Cortex of kidney (tissue), 1 donor: ENCODE measurements at places on chromosomes 6 and 20.

DNA sequence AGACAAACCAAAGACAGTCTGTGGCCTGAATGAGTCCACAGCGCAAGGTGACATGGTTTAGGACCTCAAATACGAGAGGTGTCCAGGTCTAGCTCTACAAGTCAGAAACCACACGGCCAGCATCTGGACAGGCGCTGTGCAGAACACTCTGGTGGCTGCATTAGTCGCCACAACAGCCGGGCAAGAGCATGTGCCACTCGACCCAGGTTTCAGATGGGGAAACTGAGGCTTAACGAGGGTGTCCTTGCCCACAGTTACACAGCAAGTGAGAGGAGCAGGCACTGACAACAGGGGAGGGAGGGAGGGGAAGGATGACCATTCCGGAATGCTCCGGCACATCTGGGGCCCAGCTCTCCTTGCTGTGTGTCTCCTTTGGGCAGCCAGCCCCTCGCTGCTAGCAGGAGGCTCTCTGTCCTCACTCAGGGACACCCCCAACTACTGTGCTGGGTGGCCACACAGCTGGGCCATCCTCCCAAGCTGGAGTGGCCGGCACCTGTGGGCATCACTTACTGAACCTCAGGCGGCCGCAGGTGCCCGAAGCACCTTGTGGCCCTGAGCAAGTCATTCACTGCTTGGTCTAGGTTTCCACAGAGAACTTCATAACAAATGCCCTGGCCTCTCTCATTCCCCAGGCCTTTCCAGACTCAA is 6.6 kb downstream of the DLL1 start:
- DNase-seq, result no peak

DNA sequence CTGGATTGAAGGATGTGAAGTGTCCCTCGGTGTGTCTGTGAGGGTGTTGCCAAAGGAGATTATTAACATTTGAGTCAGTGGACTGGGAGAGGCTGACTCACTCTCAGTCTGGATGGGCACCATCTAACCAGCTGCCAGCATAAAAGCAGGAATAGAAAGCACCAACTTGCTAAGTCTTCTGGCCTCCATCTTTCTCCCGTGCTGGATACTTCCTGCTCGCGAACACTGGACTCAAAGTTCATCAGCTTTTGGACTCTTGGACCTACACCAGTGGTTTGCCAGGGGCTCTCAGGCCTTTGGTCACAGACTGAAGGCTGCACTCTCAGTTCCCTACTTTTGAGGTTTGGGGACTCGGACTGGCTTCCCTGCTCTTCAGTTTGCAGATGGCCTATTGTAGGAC is 220.3 kb upstream of the LRFN2 start:
- no peak for DNase-seq

- DNase-seq, result no peak
Measured at GRCh38 chr6:126131246-126131645, 144.9 kb downstream of the TRMT11 start.

DNA sequence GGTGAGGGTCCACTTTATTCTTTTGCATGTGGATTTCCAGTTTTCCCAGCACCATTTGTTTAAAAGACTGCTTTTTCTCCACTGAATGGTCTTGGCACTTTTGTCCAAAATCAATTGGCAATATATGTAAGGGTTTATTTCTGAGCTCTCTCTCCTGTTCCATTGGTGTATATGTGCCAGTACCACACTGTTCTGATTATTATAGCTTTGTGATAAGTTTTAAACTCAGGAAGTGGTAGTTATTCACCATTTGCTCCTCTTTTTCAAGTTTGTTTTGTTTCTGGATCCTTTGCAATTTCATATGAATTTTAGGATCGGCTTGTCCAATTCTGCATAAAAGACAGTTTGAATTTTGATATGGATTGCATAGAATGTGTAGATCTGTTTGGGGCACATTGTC is 4.4 kb downstream of the ZGPAT start:
- no peak for DNase-seq

GRCh38 chr6:47152666-47153403 is 110.7 kb upstream of the ADGRF1 start:
- DNase-seq, result no peak

DNA sequence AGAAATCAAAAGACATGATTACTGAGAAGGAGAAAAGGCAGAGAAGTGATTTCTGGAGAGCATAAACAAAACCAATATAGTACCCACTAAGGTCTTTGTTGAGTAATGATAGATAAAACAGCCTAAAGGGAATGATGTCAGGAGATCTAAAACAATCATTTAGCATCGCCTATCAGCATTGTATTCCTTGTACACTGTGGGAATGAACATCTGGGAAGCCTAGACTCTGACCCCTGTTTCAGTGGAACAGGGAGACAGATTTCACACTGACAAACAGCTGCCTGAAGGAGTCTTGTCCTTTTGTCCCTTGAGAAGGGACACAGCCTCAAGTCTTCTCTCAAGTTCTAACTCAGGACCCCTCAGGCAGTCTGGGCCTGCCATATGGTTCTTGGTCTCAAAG is 1.7 kb downstream of the ASIP start:
- DNase-seq, result no peak

DNA sequence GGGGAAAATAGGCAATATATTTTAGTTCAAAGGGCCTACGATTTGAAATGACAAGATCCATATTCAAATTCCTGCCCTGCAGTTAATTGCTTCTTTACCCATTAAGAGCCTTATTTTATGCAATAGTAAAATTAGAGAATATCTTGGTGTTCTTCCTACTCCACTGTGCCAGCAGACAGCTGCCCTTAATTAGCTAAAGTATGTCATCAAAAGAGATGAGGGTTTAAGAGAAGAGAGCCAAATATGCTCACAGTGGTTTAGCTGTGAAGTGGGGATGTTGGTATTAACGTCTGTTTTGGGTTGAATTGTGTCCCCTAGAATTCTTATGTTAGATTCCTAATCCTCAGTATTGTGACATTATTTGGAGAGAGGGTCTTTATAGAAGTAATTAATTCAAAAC is 148.1 kb downstream of the MOXD1 start:
- DNase-seq, result no peak

DNA sequence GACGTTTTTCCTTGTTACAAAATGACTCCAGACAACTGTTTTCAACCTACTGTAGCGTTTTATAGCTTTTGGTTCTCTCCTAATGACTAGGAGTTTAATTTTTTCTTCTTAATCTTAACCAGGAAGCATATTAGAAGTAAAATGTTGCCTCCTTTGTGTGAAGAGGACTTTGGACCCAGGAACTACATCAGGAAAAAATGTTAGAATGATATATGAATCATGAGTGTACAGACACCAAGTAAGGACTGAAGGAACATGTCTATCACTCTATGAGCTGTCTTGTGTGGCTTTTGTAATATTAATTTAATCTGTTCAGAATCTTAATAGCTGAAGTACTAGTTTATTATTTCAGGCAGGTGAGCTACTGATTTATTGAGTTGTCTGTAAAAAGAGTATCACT is 71.0 kb upstream of the MARCKS start:
- DNase-seq, result no peak

DNA sequence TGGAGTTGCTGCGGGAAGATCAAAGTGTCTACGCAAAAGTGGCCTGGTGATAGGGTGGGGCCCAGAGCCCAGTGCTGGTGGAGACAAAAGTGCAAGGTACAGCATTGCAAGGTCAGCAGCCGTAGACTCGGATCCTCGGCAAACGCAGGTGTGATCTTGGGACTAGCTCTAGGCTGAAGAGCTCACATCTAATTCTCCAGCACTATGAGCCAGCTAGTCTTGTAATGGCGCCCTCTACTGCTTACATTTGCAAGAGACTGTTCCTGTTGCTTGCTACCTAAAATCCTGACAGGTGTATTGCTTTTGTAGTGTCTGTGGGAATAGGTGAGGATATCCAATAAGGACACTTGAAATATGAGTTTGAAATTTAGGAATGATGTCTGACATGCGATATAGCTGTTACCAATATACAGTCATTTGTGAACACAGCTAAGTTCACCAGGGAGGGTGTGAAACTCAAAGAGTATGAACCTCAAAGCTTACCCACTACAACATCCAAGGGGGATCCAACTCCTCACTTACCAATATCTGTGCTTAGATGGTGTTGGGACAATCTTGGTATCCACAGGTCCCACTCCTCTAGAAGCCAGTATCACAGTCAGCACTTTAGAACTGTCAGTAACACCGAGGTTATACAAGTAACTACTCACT is 58.4 kb downstream of the PDE7B start:
- DNase-seq, result no peak

GRCh38 chr6:54646069-54646950 is 200.3 kb upstream of the FAM83B start:
- DNase-seq, result no peak

GRCh38 chr20:64063389-64064144 is 569 bp downstream of the TCEA2 start:
- DNase-seq, result no peak

DNA sequence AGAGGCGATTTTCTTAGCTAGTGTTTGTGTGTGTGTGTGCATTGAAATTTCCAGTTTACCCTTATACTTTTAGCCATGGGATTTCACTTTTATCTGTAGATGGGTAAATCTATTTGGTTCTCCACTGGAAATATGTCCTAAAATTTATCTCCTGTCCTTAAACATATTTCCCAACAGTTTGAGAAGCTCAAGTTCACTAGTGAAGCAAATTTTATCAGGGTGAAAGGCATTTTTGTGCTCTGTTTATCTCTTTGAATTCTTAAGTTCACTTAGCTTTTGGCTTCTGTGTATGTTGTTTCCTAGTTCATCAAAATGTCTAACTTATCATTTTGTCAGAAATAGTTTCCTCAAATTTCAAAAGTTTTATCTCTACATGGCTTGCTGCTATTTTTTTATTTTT is 561.6 kb downstream of the PHF3 start:
- DNase-seq, result no peak

DNA sequence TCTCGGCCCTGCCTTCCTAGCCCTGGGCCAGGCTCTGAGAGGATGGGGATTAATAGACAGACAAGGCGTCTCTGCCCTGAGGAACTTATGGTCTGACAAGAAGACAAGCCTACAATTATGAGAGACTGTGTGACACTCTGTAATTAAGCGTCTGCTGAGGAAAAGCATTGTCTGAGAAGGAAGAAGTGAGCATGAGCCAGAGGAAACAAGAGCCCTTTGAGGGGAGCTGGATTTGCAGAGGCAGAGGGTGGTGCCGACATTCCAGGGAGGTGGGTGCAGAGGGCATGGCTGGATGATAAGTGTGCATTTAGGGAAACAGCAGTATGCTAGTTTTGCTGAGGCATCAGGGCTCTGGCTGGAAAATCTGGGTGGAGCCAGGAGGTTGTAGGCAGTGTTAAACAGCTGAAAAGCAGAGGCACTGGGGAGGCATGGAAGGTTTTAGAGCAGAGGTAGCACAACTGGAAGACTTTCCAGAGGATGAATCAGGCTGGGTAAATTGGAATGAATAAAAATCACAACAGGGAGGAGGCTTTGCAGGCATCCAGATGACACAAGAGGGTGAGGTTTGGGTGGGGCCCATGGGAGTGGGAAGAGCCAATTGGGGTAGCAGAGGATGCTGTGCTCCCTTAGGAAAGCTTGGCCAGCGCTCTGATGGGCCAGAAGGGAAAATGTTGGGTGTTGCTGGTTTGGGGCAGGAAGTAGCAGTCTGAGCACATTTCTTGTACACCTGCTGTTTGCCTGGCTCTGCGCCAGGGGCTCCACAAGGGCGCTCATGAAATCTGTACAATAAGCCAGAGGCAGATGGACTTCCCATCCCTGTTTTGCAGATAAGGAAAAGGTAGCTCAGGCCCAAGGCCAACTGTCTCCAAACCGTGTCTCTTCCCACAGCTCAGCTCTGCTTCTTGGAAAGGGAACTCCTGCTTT is 74.0 kb upstream of the MYL9 start:
- no peak for DNase-seq

- DNase-seq, result no peak
Measured at GRCh38 chr6:89692256-89692655, 53.7 kb upstream of the LYRM2 start.

GRCh38 chr6:168152306-168152963 is 73.4 kb upstream of the FRMD1 start:
- DNase-seq, result no peak

GRCh38 chr6:33633462-33634158 is 12.5 kb downstream of the ITPR3 start:
- DNase-seq, result no peak

DNA sequence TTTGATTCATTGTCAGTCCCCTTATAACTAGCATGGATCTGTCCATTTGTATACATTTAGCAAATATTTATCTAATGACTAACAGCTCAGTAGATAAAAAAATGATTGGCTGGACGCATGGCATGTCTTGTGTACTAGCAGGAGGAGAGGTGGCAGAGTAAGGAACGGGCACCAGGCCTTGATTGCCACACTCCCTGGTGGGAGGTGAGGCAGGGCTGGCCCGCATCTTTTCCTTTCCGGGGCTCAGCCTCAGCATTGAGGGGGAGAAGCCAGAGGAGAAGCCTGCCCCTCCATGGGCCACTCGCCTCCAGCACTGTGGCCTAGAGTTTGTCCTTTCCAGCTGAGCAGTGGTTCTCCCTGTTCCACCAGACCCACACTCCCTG is 84.9 kb upstream of the TMEM181 start:
- DNase-seq, result no peak

GRCh38 chr20:40284611-40285010 is 404.4 kb downstream of the MAFB start:
- no peak for DNase-seq

GRCh38 chr6:148524471-148524882 is 181.8 kb downstream of the SASH1 start:
- no peak for DNase-seq

- DNase-seq, result no peak
Measured at GRCh38 chr6:116556065-116556464, 2.5 kb downstream of the CALHM4 start.

DNA sequence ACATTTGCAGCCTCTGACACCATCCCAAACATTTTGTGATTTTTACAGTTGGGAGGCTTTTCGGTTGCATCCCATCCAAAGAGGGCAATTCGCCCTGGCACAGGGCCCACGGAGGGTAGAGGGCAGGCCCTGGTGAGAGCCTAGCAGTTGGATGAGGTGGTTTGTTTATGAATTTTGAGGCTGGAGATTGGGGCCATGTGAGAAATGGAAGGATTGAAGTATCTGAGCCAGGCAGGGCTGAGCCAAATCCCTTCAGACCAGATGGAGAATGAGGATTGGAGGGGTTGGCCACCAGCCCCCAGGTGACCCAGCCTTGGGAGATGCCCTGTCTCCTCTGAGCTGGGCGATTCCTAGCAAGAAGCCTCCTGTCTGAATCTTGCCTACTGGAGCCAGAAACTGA is 52.6 kb upstream of the CCDC167 start:
- no peak for DNase-seq

GRCh38 chr6:14273191-14273590 is 155.6 kb downstream of the CD83 start:
- DNase-seq, result no peak

DNA sequence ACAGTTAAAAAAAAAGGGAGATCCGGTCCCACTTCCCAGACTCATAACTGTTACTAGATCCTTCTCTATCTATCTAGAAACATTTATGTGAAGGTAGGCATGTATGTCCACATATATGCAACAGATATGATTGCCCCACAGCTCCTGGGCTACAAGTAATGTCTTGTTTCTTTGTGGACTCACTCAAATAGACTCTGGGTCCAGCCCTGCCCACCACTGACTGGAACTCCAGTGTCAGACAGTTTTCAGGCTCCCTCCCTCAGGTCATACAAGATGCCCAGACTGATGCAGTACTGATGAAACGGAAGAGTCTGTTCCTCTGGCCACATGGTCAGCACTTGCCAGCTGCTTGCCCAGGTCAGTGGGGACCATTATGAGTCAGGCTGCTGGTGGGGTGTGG is 30.8 kb upstream of the IER3 start:
- DNase-seq, result no peak
